ENCODE measurements at places on chromosomes 4 and X.

DNA sequence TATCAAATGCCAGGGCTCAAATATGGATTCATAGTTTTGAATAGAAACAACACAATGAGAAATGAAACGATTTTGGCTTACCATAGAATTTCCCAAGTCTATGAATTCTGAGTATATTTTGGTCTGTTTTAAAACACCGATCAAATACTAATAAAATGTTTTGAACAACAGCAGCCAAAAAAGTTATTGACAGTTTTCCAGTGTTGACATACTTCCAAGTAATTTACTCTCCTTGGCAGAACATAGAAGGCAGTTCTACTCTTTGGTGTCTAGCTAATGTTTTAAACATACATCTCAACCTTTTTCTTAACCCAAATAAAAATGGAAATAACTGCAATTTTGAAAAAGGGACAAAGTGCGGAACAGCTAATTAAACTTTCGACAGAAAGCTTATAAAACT is 1419.8 kb downstream of the ADGRL3 start:
- DNase-seq, result no peak

- no peak for DNase-seq
Measured at GRCh38 chr4:148831945-148832344, 389.7 kb upstream of the NR3C2 start.

- no peak for DNase-seq
Measured at GRCh38 chrX:9515973-9516538, 51.2 kb downstream of the TBL1X start.

- DNase-seq, result no peak
Measured at GRCh38 chrX:119069128-119069527, 3.7 kb upstream of the CT47C1 start.

- no peak for DNase-seq
Measured at GRCh38 chrX:111123606-111124179, 27.7 kb downstream of the PAK3 start.

- DNase-seq, result no peak
Measured at GRCh38 chr4:182863501-182863900, 53.7 kb downstream of the DCTD start.

DNA sequence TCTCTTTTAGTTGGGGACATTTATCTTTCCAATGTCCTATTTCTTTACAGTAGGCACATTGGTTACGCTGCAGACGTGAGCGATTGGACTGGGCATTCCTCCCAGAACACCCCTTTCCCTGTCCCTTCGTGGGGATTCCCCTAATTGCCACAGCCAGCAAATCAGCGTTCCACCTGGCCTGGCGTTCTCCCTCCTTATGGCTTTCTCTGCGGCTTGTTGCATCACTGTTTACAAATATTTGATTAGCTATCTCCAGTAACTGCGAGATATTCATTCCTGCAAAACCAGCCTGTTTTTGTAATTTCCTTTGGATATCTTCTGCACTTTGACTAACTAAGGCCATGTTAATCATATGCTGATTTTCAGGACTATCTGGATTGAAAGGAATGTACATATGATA is 202.5 kb upstream of the KLF8 start:
- no peak for DNase-seq

DNA sequence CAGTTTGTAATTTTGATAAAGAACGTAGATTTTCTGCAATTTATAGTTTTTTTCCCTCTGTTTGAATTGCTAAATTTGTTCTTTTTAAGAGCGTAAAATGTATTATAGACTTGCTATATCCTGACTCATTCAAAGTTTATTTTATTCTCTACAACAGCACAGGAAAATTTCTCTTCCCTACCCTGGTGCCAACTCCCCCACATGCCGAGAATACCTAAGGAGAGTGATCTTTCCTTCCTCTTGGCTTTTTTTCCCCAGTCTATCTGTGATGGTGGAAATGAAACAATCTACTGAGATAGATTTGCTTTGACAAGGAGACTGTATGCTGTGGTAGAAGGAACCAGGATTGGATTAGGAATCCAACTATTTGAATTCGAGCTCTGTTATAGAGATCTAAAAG is 271.6 kb downstream of the TLL1 start:
- DNase-seq, result no peak

- no peak for DNase-seq
Measured at GRCh38 chrX:31679861-31680260, 608.0 kb upstream of the FTHL17 start.

GRCh38 chrX:76148753-76149152 is 24.1 kb upstream of the PBDC1 start:
- DNase-seq, result no peak

GRCh38 chr4:131566026-131566425 is 1583.1 kb upstream of the PCDH10 start:
- no peak for DNase-seq
